ENCODE measurements at places on chromosomes 16 and 17. TPM values are rescaled to one million over a fixed set of nuclear protein-coding genes. Genes with fewer than 3 reads are reported as not detected.
A peak's percentile ranks its signal among the peaks of the same experiment; 100 is the strongest.

DNA sequence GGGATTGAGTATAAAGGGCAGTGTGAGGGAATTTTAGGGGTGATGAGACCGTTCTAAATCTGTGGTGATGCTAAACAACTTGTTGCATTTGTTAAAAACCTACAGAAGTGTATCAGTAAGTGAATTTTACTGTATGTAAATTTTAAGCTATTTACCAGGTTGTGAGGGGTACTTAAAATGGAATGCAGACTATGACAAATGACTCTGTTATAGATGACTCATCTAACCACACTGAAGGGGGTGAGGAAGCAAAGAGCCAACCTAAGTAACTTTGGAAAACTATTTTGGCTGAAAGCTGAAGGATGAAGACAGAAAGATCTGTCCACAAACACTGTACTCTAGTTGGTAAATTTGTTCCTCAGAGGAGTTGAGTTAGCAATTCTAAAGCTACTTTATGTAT, 5.3 kb upstream of the MKS1 start:
- DNase-seq: no peak

- DNase-seq: no peak
These were observed 1.3 kb downstream of the MYL11 start for GRCh38 chr16:30375864-30376263.

- peak; percentile 36 for DNase-seq
These were observed 4.7 kb upstream of the IRF8 start for GRCh38 chr16:85894266-85894665.

GRCh38 chr16:8905168-8905762, 23.1 kb downstream of the LITAFD start:
- no peak for DNase-seq

- no peak for DNase-seq
These were observed 13.1 kb upstream of the CDC42EP4 start for GRCh38 chr17:73324711-73325526.

- DNase-seq: no peak
These were observed 36.5 kb downstream of the FTO start for GRCh38 chr16:53740476-53740875.

GRCh38 chr17:74759941-74760340, 11.5 kb downstream of the NHERF1 start:
- no peak for DNase-seq

- DNase-seq: no peak
These were observed 12.7 kb downstream of the HIC1 start for GRCh38 chr17:2067608-2068024.

DNA sequence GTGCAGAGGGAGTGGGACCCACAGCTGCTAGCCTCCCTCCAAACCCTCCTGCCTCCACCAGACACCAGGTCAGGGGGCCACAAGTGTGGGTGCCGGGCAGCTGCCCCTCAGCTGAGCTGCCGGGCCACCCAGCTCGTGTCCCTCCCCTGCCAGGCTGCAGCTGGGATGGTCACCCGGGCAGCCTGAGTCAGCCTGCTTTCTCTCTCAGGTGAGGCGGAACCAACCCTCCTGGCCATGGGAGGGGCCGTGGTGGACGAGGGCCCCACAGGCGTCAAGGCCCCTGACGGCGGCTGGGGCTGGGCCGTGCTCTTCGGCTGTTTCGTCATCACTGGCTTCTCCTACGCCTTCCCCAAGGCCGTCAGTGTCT, 6.9 kb downstream of the SLC16A3 start:
- DNase-seq: no peak

Gene TBX21
- not detected for total RNA-seq

Gene DVL2
- total RNA-seq: 18.1 TPM

Gene OTOP3
- total RNA-seq: not detected

Gene SLC16A13
- 0.71 TPM for total RNA-seq

Gene STX1B
- total RNA-seq: 2.1 TPM
